ENCODE measurements at places on chromosomes 5 and 9.

DNA sequence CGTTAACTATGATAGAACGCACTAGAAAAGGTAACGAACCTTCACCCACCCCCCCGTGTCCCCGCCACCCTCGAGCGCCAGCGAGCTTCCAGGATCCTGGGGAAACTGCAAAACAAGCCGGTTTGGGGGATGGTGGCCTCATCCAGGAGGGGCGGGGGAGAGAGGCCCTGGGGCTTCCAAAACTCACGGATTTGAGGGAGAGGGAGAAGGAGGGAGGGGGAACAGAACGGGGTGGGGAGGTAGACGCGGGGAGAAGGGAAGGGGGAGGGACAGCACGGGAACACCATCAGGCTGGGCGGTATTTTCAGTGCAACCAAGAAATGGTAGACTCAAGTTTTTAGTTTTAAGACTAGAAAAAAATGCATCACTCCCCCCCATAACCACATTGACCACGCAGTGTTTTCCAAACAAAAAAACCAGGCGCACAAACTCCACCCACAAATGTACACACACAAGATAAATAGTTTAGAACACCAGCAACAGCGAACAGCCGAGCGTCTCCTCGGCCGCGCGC, 1.4 kb downstream of the NRARP start:
- DNase-seq, result no peak

DNA sequence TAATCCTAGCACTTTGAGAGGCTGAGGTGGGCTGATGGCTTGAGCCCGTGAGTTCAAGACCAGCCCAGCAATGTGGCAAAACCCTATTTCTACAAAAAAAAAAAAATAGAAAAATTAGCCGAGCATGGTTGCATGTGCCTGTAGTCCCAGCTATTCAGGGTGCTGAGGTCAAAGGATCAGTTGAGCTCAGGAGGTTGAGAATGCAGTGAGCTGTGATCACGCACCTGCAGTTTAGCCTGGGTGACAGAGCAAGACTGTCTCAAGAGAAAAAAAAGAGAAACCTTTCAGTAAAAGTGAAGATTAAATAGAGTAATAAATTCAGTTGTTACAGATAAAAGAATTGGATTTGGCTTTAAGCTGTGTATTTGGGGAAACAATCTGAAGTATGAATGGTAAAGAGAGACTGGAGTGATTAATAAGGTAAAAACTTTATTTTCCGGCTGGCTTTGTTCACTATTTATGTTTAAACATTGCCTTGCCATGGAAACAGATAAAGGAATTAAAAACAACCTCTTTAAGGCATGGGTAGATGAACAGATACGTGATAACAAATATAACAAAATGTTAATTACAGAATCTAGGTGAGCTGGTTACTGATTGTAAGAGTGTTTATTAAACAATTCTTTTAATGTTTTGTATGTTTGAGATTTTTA, 56.0 kb upstream of the PCAT7 start:
- no peak for DNase-seq

DNA sequence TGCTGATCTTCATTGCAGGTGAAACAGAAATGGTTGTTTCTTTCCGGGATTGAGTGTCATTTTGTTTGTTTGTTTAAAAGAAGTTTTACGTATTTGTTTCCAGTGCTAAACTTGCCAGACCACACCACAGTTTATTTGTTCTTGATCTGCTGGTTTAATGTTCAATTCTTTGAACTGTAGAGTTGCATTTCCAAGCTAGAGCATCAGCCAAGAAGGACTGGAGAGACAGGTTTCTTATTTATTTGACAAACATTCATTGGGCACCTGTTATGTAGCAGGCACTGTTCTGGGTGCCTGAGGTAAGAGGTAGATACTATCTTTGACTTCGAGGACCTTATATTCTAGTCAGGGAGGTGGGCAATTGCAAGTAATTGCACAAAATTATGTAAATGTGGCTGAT, 45.0 kb downstream of the MCCC2 start:
- DNase-seq, result no peak

- DNase-seq, result peak; percentile 87
These were observed 31.7 kb upstream of the PRXL2C start for GRCh38 chr9:96686638-96687335.

DNA sequence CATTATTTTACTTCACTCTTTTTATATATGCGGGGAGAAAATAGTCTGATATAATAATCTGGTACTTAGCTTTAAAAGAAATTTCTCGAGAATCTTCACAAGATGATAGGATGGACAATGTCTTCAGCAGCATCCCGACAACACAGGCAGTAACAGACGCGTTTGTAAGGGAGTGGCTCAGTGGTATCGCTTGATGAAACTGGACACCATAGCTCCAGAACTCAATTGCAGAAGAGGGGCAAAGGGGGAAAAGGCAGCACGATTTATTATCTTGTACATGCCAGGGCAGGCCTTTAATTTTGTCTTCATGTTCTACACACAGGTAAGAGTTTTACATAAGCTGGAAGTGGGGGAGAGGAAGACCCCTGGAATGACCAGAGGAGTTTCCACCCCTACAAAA, 15.7 kb downstream of the IL4 start:
- no peak for DNase-seq

GRCh38 chr9:35714123-35714522, 17.9 kb downstream of the TLN1 start:
- DNase-seq, result no peak

- no peak for DNase-seq
These were observed 575.2 kb upstream of the ZNF462 start for GRCh38 chr9:106287731-106288130.

GRCh38 chr9:111925017-111925770, 28.6 kb downstream of the UGCG start:
- no peak for DNase-seq

- DNase-seq, result no peak
These were observed 89.8 kb downstream of the GTF3C4 start for GRCh38 chr9:132760057-132760456.

DNA sequence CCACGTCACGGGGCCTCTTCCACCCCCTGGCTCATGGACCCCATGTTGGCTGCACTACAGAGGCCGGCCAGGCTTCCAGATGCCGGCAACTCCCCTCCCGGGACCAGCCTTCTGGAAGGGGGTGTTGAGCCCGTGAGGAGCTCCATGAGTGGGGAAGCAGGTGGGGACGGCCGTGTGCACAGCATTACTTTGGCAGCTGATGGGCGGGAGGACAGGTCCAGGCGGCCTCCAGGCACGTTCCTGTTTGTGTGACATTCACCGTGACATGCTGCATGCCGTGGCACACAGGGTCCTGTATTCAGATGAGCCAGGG, 29.1 kb upstream of the ABO start:
- no peak for DNase-seq

DNA sequence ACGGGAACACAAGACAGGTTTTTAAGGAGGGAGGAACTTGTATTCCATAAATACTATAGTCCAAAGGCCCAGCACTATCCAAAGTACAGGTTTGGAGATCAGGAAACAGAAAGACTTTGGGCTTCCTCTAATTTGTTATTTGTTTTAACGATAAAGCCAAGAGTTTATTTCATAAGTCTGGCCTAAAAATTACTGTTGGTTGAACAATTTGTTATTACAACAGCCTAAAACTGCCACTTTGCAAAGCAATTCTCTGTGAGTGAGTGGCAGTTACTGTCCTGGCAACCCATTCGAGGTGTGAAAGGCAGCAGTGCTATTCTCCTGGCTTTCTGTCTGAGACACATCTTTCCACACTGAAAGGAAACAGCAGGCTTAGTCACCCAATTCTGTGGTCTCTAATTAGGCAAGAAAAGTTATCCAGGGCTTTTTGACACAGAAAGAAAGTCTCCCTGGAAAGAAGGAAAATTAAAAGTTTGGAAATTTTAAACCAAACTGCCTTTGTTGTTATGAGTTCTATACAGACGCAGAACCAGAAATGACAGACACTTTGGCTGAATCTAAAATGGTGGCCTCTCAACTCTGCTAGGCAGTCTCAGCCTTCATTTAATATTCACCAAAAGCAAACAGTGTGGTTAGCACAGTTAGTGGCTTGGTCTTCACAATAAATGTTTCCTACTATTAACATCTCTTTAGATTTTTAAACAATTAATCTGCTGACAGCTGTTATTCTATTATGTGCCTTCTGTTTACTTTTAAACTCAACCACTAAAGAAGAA, 33.9 kb downstream of the PSMB7 start:
- peak; percentile 79 for DNase-seq

DNA sequence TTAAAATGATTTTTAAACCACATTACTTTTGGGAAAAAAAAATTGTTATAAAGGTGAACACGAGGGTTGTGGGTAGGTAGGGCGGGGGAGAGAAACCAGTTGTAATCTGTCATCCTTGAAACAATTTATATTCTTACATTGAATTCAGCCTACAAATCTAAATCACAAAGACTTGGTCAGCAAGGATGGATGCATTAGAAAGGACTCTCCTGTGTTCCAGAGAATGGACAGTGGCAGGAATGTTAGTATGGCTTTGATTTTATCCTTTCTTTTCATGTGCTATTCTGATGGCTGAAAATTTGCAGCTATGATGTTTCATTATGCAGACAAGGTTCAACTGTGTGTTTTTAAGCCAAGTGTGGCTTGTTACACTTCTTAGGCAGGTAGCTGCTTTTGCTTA, 234.7 kb downstream of the SLF1 start:
- DNase-seq, result no peak

GRCh38 chr5:370311-370958, 48.9 kb downstream of the AHRR start:
- DNase-seq, result no peak

DNA sequence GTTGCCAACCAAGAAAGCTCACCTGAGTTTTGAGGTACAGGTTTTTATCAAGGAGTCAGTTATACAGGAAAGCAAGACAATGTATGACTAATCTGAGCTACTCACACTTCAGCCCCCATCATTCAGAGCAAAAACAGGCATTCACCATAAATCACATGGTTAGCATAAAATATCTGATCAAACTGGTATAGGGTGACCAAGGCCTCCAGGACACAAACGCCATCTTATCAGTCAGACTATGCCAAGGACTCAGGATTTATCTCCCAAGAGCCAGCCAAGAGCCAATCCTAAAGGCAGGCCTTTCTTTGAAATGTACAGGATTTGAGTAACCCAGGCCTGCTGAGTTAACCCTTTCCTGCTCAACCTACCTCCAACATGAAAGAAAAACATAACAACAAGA, 313.0 kb upstream of the NREP start:
- no peak for DNase-seq

- peak; percentile 86 for DNase-seq
These were observed 128.9 kb downstream of the SUSD1 start for GRCh38 chr9:112046181-112046580.

DNA sequence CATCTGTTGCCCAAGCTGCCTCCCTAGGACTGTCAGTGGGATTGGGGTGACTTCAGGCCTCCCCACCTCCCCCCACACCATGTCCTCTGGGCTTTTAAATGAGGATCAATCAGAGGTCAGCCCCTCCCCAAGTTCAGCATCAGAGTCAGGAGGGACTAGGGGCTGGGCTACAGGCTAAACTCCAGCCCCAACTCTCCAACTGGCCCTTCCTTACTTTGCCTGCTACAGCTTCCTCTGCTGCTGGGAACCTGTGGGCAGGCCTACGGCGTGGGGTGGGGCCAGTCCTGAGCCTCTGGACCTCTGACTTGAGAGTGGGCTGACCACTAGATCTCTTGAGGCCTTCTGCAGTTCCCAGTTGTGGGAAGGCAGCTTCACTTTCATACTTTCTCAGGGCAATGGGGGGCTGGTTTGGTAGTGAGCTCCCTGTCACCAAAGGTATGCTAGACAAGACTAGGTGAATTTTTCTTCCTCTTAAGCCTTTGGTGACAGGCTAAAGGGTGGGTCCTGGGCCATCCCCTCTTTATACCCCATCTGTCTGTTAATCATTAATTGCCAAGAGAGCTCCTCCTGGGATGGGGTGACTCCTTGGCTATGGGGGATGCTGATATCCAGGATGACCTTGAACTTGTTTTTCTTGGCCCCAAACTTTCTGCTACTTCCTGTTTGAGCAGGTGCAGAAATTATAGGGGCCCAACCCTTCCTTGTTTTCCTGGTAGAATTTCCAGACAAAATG, 10.8 kb upstream of the DAB2IP start:
- no peak for DNase-seq

GRCh38 chr5:180433032-180433422, 61.2 kb upstream of the CNOT6 start:
- DNase-seq, result no peak

- peak; percentile 42 for DNase-seq
These were observed 220.5 kb downstream of the SLC12A2 start for GRCh38 chr5:128304088-128304487.

DNA sequence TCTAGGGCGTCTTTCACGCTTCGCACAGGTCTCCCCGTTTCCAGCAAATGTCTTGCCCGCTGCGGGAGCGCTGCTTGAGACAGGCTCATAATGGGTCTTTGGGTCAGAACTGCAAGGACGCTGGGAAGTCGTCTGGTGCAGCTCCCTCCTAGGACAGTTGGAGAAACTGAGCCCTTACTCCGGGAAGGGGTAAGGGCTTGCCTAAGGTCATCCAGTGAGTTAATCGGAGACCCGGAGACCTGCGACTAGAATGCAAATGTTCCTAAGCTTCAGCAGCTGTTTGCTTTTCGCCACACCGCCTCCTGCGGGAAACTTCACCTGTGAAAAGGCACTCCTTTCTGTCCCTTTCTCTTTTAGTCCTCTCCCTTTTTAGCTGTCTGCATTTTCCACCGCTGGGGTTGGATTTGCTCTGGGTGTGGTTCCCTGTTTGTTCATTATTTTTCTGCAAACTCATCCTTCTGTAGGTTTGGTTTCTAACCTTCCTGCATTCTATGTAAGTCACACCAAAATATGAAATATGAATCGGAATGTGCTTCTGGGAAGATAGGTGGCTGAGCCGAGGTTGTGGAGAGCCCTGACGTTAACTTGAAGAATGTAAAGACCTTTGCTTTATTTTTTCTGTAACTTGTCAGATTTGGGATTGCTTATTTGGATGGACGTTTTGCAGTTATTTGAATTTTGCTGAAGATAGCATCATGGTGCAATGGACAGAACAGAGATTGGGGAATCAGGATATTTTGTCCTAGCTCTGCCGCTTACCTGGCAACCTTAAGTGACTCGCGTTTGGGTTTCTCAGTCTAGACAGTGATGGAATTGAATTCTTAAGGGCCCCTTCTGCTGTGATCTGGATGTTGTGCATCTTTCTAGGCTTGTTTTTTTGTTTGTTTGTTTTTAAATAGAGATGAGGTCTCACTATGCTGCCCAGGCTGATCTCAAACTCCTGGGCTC, 909 bp downstream of the SLC36A1 start:
- peak; percentile 43 for DNase-seq

DNA sequence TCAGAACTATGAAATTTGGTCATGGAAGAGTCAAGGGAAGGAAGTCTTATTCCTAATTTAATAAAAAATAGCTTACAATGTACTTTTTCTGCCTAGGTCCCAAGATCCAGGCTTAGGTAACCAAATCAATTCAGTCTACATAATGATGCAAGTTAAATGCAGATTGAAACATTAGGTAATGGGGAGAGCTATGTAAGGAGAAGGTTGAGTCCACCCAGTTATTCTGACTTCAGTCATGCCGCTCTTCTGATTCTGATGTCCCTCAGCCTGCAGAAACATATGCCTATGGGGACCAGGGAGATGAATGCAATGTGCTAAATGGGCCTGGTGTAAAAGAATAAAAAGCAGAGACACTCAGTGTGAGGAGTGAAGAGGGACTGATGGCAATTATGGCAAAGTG, 63.9 kb downstream of the MAMDC2 start:
- no peak for DNase-seq

- peak; percentile 37 for DNase-seq
These were observed 52.4 kb downstream of the ANKH start for GRCh38 chr5:14818931-14819790.

Data from GM23248 (cell line).